Activated T-cell treated with anti-CD3 and anti-CD28 coated beads, Interleukin-2, amount 50 U/mL, for 48 hours (primary cell): ENCODE measurements at places on chromosomes 2 and 18.

DNA sequence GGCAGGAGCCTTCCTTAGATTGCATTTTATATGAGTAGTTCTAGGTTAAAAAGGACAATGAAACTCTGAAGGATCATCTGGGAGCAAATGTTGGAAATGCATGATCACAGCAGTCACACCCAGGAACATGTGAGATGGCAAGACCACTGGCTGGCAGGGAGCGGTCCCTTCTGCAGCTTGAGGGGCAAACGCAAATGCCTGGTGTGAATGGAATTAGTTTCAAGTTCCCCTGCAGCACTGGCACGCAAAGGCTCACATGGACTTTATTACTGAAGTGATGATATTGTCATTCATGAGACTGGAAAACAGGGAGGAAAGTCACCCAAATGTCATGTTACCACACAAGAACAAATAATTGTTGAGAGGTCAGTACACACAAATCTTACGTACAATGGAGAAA, 223.3 kb downstream of the FBXO15 start:
- no peak for DNase-seq

DNA sequence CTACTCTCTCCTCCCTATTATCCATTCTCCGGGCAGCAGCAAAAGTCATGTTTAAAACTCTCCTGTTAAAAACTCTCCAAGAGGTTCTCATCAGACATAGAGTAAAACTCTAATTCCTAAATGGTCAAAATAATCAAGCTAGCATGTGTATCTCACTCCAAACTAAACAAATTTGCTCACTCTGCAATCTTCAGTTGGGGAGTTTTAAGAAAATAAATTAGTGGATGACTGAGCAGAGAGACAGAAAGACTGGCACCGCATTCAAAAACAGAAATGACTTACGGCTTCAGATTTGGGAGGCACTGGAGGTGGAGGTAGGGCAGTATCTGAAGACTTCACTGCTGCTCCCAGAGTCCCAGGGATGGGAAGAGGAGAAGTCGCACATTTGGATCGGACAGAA, 96.9 kb downstream of the MEP1B start:
- DNase-seq: no peak

DNA sequence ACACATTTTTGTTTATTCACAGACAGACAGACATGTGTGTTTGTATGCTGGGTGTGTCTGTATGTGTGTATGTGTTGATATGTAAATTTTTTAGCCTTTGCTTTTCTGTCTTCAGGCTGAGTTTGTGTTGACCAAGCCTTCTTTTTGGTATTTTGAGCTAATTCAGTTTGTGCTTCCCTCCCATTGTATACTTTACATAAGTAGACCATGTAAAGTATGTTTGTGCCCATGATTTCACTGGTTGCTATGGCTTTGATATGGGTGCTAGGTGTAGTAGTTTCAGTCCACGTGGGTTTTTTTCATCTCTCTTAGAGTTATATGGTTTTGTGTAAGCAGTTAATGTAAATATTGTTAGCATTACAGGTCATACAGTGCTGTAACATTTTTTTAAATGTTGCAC, 129.4 kb upstream of the EPC2 start:
- no peak for DNase-seq

DNA sequence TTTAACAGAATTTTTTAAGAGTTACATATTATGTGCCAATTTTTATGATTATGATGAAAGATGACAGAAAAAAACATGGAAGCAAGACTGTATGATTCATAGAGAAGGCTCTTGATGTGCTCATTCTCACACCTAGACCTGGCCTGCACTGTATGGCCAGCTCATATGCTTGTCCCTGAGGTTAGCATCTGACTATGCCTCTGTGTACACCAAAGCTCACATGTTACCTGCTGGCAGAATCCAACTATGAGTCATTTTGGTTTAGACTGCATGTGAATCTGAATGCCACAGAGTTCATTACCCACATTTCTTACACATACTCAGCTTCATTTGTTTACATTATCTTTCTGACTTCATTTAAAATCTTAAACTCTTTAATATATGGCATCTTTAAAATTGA, 139.0 kb downstream of the DSC3 start:
- DNase-seq: no peak

- DNase-seq: peak; percentile 15
These were observed 114.8 kb upstream of the PTPRM start for GRCh38 chr18:7452331-7452730.

DNA sequence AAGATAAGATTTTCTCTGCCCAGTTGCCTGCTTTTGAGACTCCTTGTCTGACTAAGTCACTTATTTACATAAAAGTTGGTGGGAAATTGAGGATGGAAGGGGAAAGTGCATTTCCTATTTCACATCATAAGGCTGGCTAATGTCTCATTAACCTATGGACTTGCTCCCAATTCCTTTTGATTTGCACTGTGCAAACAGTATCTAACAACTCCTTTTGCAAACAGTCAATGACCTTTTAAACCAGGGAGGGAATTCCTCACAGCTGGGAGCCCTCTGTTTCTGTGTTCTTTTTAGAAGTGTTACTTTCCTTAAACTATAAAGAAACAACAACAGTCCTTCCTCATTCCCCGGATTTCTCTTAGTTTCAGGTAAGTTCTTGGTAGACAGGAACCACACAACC, 272.8 kb downstream of the RND3 start:
- DNase-seq: no peak

GRCh38 chr2:33085646-33086045, 138.9 kb downstream of the LTBP1 start:
- DNase-seq: no peak

DNA sequence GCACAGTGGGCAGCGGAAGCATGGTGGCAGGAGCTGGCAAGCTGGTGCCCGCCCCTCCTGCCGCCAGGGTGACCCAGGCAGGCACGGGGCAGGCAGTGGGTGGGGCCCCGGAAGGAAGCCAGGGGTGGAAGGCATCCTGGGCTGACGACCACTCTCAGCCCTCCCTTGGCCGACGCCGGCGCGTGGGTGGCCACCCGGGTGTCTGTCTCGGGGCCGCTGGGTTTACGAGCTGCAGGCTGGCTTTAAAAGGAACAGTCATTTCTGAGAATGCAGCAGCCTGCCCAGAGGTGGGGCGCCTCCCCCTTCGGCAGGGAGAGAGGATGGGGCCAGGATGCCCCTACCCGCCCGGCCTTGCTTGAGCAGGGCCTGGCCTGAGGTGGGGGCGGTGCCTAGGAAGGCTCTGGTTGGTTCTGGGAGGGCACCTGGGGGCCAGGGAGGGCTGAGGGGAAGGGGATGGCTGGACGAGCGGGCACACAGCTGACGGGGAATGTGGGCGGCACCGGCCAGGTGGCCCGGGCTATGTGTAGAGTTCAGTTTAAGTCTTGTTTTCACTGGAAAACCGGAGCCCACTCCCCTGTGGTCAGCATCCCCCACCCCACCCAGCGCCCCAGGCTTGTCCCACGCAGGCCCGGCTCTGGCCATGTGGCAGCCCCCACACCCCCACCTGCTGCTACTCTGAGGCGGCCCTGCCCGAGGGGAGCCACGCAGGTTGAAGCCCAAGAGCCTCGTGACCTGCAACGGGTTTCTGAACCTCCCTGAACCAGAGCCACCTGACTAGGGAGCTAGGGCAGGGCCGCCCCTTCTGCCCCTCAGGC, 6.3 kb downstream of the BOK start:
- DNase-seq: no peak

- no peak for DNase-seq
These were observed 51.4 kb downstream of the LINC00305 start for GRCh38 chr18:64097497-64097896.

DNA sequence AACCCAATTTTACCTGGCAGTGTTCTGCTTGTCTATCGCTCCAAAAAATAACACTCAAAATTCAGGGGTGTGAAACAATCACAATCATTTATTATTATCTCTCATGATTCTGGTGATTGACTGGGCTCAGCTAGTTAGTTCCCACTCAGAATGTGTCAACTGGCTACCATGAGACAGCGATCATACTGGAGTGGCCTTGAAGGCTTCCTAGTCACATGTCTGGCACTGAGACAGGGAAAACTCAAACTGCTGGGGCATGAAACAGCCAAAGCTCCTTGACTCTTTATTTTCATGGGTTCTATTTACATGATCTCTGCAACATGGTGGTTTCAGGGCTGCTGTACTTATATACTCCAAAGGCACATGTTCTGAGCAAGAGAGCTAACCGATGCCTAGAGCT, 6.2 kb upstream of the ANXA4 start:
- DNase-seq: no peak

DNA sequence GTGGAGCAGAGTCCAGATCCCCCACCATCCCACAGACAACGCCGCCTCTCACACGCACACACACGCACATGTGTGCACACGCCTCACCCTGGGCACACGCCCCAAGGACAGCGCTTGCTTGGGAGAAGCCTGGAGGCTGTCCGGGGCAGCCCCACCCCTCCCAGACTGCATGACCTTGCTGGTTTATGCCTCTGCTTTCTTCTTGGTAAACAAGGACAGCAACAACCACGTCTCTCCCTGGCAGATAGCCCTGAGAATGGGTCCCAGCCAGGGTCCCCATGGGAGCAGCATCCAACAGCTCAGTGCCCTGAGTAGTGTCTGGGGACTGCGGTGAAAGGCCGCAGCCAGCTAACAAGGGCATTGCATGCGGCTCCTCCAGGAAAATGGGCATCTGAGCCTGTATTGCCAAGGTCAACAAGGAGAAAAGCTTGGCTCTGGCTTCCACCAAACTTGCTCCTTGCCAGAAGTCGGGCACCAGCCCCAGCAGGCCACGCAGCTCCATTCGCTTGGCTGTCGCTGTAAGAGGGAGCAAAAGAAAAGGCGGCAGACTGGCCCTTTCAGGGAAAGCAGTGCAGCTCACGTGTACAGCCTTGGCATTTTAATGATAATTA, 234.6 kb downstream of the EIPR1 start:
- DNase-seq: no peak

- DNase-seq: no peak
These were observed 15.5 kb upstream of the MGAT4A start for GRCh38 chr2:98746426-98746825.

DNA sequence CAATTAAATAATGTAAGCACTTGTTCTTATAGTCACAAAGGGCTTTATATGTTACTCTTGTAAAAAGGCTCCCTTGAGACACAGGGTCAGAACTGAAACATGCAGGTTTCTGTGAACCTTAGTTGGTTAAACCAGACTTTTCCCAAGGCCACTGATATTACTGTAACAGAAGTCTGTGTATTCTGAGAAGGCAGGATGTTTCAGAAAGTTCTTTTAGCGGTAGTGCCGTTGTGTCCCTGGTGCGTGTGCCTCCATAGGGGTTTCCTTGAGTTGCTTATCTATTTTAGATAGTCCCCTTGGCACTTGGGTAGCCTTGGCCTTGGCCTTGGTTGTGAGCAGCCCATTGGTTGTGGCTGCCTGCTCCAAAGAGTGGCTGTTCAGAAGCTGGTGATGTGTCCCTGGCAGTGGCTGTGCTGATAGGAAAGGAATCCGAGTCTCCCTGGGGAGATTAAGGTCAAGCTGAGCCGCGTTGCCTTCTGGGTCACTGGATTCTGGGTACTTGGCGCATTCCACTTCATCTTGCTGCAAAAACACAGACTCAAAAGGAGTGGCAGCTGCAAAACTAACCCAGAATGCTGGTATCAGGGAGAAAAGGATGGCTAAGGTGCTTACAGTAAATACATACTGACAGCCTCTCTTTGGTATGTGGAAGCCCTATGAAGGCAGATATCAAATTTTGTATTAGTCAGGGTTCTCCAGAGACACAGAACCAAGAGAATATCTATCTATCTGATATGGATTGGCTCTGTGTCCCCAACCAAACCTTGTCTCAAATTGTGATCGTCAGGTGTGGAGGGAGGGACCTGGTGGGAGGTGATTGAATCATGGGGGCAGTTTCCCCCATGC, 69.7 kb downstream of the FHOD3 start:
- DNase-seq: no peak

- DNase-seq: no peak
These were observed 70.9 kb downstream of the AAK1 start for GRCh38 chr2:69572641-69573040.

DNA sequence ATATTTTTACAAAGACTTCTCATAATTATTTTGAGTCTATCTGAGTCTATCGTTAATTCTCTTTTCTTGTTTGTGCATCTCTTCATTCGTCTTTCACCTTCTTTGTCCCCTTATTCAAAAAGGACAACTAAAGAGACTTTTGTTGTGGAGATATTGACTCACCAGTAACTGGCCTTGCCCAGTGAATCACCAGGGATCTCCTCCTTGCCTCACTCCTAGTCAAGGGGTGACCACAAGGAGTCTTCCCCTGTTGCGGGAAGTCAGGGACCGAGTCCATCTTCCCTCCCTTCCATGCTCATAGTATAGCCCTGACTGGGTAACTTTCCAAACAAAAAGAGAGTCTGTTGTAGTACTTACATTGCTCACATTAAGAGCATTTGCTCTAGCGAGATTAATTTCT, 158.9 kb downstream of the NEB start:
- no peak for DNase-seq

DNA sequence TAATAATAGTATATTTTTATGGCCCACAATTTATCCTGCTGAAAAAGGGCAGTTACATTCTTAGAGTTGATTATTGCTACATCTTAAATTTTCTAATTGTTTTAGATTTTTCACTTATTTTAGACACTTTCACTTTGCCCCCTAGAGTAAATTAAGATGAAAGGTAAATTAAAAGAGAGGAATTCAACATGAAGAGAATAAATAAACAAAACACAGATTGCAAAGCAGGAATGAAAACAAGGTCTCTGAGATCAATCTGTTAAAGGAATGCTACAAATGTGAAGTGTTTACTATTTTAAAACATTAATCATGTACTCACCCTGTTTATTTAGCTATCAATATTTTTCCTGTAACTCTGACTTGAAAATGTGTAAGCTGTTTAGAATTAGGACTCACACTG, 113.5 kb upstream of the ETAA1 start:
- no peak for DNase-seq

GRCh38 chr18:76715012-76715610, 107.2 kb upstream of the ZNF236 start:
- DNase-seq: no peak

DNA sequence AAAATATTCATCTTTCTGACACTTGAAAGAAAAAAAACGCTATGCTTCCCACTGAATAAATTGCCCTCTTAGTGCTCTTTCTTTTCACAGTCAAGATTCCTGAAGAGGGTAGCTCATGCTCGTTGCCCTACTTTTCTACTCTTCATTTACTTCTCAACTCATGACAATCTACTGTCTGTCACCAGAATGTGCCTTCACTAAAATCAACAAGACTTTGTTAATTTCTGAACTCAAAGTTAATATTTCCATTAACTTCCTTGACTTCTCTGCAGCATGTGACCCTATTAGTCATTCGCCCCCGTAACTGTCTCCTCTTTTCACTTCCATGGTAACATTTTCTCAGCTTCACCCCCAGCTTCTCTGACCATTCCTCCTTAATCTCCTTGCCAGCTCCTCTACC, 98.9 kb upstream of the MAPRE2 start:
- DNase-seq: no peak

DNA sequence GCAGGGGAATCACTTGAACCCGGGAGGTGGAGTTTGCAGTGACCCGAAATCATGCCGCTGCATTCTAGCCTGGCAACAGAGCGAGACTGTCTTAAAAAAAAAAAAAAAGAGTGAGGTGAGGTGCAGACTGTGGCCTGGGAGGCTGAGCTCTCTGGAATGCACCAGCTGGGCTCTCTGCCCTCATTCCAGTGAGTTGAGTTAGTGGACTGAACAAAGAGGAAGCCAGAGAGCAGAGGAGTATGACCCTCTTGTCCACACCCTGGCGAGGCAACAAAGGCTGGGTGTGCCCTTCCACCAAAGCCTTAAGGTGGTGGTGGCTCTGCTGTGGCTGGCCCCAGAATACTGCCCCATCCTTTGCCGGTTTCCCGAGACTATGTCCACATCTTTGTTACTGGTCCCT, 71.3 kb upstream of the ACKR3 start:
- DNase-seq: no peak
